ENCODE measurements at places on chromosomes 5 and 9. TPM values are rescaled to one million over a fixed set of nuclear protein-coding genes. Genes with fewer than 3 reads are reported as not detected.

The INSL6 gene
- total RNA-seq = not detected

The CARTPT gene
- not detected for total RNA-seq

The EQTN gene
- not detected for total RNA-seq

The ZNF618 gene
- total RNA-seq = not detected

GRCh38 chr5:115947260-115947659 is 15.0 kb upstream of the LVRN start:
- H3K4me1 ChIP-seq = no peaks in the 10 kb centered on the region
- no peak overlapping the region for H3K27ac ChIP-seq
- H3K4me3 ChIP-seq = no peak overlapping the region
- no peaks in the 10 kb centered on the region for H3K36me3 ChIP-seq
- no peaks in the 10 kb centered on the region for H3K27me3 ChIP-seq
- no peak for DNase-seq

GRCh38 chr9:35729700-35730485 is 2.1 kb downstream of the TLN1 start:
- peaks cover 54% of the 10 kb centered on the region for H3K4me1 ChIP-seq
- peak overlapping the region; percentile 79 for H3K27ac ChIP-seq
- peak overlapping the region; percentile 93 for H3K4me3 ChIP-seq
- H3K27me3 ChIP-seq = no peaks in the 10 kb centered on the region
- DNase-seq = peak; percentile 60

DNA sequence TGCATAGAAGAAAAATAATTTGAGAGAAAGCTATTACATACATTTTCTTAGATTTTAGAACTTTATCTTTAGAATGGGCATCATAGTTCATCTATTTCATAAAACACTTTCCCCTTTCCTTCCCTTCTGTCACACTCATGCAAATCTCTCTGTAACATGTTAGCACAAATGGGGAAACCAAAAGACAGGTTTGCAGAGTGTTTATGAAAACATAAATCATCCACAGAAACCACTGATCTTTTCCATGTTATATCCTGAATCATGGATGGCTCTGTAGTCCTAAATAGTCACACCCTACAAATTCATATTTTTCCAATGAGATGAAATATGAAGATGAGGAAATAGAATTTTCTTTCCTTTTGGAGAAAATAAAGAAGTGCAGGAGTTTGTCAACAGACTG is 122.9 kb upstream of the PTGER4 start:
- no peaks in the 10 kb centered on the region for H3K4me1 ChIP-seq
- no peak for DNase-seq
- no peak overlapping the region for H3K27ac ChIP-seq
- H3K4me3 ChIP-seq = no peak overlapping the region
- H3K27me3 ChIP-seq = no peaks in the 10 kb centered on the region

DNA sequence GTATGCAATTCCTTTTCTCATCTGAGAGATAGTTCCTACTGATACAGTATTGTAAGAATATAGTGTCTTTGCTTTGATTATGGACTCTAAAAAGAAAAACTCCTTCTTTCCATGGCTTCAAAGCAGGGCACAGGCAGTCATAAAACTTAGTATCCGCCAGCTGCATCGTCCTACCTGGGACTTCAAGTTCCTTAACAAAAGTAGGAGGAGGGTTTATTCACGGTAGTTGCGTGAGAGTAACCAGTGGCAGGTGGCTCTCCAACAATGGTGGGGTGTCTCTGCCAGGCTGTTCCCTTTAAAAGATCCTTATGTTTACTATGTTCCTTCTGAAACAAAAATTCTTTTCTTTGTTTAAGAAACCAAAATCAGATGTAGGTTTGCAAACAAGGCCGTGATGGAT is 173.5 kb upstream of the DMAC1 start:
- H3K27ac ChIP-seq = no peak overlapping the region
- no peak for DNase-seq
- H3K4me3 ChIP-seq = no peak overlapping the region
- peaks cover 30% of the 10 kb centered on the region for H3K4me1 ChIP-seq
- H3K27me3 ChIP-seq = no peaks in the 10 kb centered on the region

DNA sequence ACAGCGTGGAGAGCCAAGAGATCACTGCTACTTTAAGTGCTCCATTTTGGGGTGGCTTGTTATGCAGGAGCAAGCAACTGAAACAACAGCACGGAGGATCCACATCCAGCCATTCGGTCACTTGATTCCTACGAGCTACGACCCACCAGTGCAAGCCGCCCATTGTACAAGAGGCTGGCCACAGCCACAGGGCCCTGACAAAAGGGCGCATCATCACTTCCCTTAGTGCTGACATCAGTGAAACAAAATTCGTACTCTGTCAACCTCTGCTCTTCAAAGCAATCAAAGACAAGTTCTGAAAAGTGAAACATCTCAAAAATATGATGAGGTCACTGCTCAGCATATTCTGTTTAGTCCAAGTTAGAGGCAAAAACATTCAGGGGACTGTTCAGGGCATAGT is 168.4 kb downstream of the GADD45G start:
- no peak overlapping the region for H3K27ac ChIP-seq
- no peak for DNase-seq
- H3K36me3 ChIP-seq = no peaks in the 10 kb centered on the region
- no peak overlapping the region for H3K4me3 ChIP-seq
- H3K4me1 ChIP-seq = no peaks in the 10 kb centered on the region

DNA sequence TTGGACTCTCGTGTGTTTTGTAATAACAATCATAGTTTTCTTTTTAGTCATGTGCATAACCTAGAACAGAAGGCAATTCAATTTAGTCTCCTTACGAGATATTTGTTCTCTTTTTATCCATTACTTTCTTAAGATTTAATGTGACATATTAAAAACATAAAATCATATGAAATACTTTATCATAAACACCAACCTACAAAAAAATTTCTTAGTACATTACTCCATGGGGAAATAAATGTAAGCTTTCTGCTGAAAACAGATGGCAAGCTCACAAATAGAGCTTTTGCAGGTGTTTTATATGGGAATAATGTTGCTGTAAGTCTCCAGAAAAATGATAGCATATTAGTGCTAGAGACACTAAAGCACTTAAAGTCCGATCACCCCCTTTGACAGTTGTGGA is 1035.2 kb upstream of the ARRDC3 start:
- no peak overlapping the region for H3K4me3 ChIP-seq
- no peak for DNase-seq
- H3K36me3 ChIP-seq = no peaks in the 10 kb centered on the region
- H3K27me3 ChIP-seq = no peaks in the 10 kb centered on the region

DNA sequence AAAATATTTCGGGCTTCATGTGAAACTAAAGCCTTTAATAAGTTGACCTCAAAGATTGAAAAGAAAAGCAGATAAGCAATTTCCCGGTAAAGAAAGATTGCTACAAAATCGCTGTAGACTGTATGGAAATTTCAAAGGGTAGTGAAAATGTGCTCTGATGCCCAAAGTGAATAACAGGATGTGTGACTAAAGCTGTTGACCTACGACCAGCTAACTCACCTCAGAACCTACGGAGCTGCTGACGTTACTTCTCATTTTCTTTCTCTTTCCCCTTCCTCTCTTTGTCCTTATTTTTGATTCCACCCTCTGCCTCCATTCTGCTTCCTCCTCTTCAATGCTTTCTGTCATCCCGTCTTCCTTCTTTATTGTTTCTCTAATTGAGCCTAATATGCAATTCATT is 103.2 kb downstream of the PDE4D start:
- H3K4me3 ChIP-seq = no peak overlapping the region
- no peaks in the 10 kb centered on the region for H3K36me3 ChIP-seq
- H3K4me1 ChIP-seq = no peaks in the 10 kb centered on the region

GRCh38 chr5:141646026-141646425 is 5.2 kb downstream of the FCHSD1 start:
- H3K4me3 ChIP-seq = no peak overlapping the region
- H3K36me3 ChIP-seq = no peaks in the 10 kb centered on the region
- H3K27me3 ChIP-seq = no peaks in the 10 kb centered on the region
- DNase-seq = no peak
- no peaks in the 10 kb centered on the region for H3K4me1 ChIP-seq
- H3K27ac ChIP-seq = no peak overlapping the region

GRCh38 chr9:27124151-27124550 is 15.1 kb downstream of the TEK start:
- no peaks in the 10 kb centered on the region for H3K4me1 ChIP-seq
- no peak for DNase-seq
- no peak overlapping the region for H3K4me3 ChIP-seq
- H3K36me3 ChIP-seq = no peaks in the 10 kb centered on the region
- no peak overlapping the region for H3K27ac ChIP-seq
- H3K27me3 ChIP-seq = no peaks in the 10 kb centered on the region

DNA sequence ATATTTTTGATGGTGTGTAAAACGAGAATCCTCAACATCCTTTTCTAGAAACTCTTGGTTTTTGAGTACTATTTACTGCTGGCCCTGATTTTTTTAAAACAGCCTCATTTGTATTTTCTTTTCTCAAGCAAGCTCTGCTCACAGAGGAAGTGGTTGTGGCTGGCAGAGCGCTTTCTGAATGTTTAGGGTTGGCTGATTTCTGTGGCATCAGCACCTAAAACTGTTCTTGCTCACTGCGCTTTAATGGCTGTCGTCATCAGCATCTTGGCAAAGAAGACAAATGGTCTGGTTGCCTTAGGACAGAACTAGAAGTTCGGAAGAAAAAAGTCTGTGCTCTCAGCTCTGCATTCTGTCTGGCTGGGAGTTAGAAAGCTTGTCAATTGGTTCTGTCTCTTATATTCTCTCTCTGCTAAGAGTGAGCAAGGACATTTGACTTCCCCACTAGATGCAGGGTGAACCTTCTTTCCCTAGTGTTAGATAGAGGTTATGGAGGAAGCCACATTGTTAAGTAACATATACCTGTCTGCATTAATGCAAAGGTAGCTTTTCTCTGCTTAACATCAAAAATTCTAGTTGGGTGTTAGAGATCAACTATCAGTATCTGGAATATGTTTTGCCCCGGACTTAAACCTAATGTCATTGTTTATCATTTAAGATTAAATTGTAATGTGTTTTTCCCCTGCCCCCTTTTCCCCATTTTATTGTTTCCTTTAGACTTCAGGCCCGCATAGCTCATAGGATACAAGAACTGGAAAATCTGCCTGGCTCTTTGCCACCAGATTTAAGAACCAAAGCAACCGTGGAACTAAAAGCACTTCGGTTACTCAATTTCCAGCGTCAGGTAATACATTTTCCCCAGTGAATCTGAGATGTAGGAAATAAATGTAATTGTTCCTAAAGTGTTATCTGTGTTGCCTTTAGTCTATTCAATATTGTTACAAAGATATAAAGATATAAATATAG is 39.0 kb downstream of the SMARCA2 start:
- H3K4me3 ChIP-seq = no peak overlapping the region
- H3K27me3 ChIP-seq = no peaks in the 10 kb centered on the region
- peak; percentile 83 for DNase-seq
- H3K36me3 ChIP-seq = peaks cover 37% of the 10 kb centered on the region

DNA sequence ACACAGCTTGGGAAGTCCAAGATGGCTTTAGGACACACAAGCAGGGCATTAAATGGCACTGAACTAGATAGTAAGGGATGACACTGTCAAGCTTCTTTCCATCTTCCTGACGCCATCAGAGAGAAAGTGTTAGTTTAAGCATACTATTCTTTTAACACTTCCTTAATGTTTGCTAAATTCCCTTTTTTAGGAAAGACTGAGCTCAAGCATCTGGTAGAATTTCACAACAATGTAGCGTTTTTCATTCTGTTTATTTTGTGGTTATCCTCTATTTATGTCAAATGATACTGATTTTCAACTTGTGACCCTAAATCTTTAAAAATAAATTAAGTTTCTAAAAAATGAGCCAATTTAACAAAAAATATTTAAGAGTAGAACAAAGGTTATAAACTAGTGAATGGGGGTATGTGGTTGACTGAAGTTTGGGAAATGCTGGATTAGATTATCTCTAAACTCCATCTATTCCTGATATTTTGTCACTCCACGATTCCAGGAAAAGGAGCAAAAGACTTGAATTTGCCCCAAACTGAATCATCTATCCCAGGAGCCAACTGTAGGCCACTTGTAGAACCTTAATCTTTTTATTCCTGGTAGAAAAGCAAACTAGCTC is 147.4 kb upstream of the KLF9 start:
- H3K4me1 ChIP-seq = no peaks in the 10 kb centered on the region
- DNase-seq = no peak
- no peaks in the 10 kb centered on the region for H3K36me3 ChIP-seq
- H3K4me3 ChIP-seq = no peak overlapping the region

GRCh38 chr5:33679791-33680190 is 212.0 kb downstream of the ADAMTS12 start:
- no peaks in the 10 kb centered on the region for H3K36me3 ChIP-seq
- no peak overlapping the region for H3K27ac ChIP-seq
- H3K27me3 ChIP-seq = no peaks in the 10 kb centered on the region
- H3K4me1 ChIP-seq = peaks cover 7% of the 10 kb centered on the region
- no peak for DNase-seq
- no peak overlapping the region for H3K4me3 ChIP-seq

- H3K4me1 ChIP-seq = no peaks in the 10 kb centered on the region
- peak; percentile 45 for DNase-seq
- H3K36me3 ChIP-seq = no peaks in the 10 kb centered on the region
- H3K27ac ChIP-seq = no peak overlapping the region
- no peak overlapping the region for H3K4me3 ChIP-seq
- no peaks in the 10 kb centered on the region for H3K27me3 ChIP-seq
These were observed 103.3 kb downstream of the FBXL17 start for GRCh38 chr5:108278285-108279240.
